Aorta (tissue), 5 donors: ENCODE measurements at places on chromosomes 11 and 22. TPM values are rescaled to one million over a fixed set of nuclear protein-coding genes. Genes with fewer than 3 reads are reported as not detected.

- DNase-seq = peak; percentile 88
Measured at GRCh38 chr11:69010964-69011623, 2.0 kb downstream of the MRGPRF start.

- DNase-seq = no peak
Measured at GRCh38 chr11:14234446-14234845, 124.5 kb downstream of the RRAS2 start.

GRCh38 chr11:130063451-130063850 is 6.2 kb upstream of the APLP2 start:
- DNase-seq = no peak

GRCh38 chr11:75994616-75995015 is 179.6 kb downstream of the UVRAG start:
- DNase-seq = no peak

DNA sequence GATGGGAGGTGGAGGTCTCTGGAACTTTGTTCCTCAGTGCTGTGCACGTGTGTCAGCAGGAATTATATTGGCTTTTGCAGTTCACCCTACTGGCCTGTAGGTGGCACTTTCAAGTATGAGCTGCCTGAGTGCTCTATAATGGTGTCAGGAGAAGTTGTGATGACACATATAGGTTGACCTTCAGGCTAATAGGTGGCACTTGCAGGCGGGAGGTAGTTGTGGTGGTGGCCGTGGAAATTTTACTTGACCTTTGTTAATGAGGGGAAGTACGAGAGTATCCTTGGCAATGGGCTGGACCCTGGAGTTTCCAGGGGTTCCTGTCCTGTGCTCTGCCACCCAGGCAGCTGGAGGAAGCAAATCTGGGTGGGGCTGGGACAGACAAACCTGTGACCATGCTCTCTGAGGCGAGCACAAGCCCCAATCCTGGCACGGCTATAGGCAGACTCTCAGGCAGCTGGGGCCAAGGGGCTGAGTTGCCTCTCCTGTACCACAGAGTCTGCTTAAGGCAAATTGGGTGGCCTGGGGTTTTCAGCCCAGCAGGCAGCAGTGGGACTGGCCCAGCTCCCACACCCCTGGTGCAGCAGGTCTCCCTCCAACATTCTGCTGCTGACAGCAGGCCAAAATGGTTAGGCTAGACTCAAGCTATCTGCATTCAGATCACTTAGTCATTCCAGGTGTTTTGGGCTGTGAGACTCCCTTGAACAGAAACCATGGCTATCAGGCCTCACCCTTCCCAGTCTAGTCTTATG is 147.5 kb upstream of the CTSC start:
- no peak for DNase-seq

- DNase-seq = no peak
Measured at GRCh38 chr11:61092280-61092766, 10.0 kb upstream of the CD5 start.

- no peak for DNase-seq
Measured at GRCh38 chr11:104338186-104338585, 174.2 kb upstream of the PDGFD start.

DNA sequence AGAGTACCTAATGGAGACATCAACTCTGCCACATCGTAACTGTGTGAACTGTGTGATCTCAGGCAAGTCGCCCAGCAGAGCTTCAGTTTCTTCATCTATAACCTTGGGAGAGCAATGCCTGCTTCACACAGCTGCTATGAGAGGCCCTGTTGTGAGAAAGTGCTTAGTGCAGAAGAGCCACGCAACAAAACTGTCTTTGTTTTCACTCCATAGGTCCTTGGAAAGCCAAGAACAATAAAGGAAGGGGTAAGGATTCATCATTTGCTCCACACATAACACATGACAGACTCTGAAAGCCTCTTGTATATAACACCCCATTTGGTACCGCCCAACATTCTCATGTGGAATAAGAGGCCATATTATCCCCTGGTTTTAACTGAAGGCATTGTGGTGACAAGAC is 231.9 kb upstream of the ISX start:
- no peak for DNase-seq

Gene MPPED1
- not detected for total RNA-seq

GRCh38 chr22:47784991-47785390 is 1022.5 kb downstream of the TBC1D22A start:
- no peak for DNase-seq

DNA sequence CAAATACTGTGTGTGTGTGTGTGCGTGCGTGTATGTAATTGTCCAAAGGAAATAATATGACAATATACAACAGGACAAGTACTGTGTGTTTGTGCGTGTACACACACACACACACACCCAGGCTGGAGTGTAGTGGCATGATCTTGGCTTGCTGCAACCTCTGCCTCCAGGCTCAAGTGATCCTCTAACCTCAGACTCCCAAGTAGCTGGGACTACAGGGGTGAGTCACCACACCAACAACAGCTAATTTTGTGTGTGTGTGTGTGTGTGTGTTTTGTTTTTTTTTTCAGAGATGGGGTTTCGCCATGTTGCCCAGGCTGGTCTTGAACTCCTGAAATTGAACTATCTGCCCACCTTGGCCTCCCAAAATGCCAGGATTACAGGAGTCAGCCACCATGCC is 61.5 kb downstream of the NUP98 start:
- no peak for DNase-seq

- DNase-seq = no peak
Measured at GRCh38 chr11:131206671-131207070, 163.7 kb upstream of the NTM start.
